ENCODE measurements at places on chromosomes 12 and 14.
A peak's percentile ranks its signal among the peaks of the same experiment; 100 is the strongest.

GRCh38 chr14:104118006-104118844, 20.2 kb upstream of the KIF26A start:
- H3K27me3 ChIP-seq = no peaks in the 10 kb centered on the region
- H3K4me1 ChIP-seq = no peaks in the 10 kb centered on the region
- no peaks in the 10 kb centered on the region for H3K36me3 ChIP-seq
- H3K4me3 ChIP-seq = no peak overlapping the region
- no peak for DNase-seq
- no peak overlapping the region for H3K27ac ChIP-seq

DNA sequence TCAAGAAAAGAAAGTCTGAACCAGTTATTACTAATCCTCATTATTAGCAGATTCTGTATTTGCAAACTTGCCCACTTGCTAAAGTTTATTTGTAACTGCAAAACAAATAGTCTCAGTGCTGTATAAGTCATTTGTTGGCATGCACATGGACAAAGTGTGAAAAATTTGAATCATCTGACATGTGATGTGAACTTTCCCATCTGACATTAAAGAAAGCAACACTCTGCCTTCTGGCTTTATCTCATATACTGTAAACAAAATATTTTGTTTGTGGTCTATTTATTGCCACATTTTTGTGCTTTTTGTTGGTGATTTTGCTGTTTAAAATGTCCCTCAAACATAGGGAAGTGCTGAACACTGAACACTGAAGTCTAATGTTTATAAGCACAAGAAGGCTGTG, 513.8 kb downstream of the RPL10L start:
- no peak overlapping the region for H3K27ac ChIP-seq
- H3K36me3 ChIP-seq = no peaks in the 10 kb centered on the region
- H3K4me3 ChIP-seq = no peak overlapping the region
- no peaks in the 10 kb centered on the region for H3K27me3 ChIP-seq

- no peak overlapping the region for H3K27ac ChIP-seq
- no peak overlapping the region for H3K4me3 ChIP-seq
- no peaks in the 10 kb centered on the region for H3K36me3 ChIP-seq
- no peak for DNase-seq
- H3K27me3 ChIP-seq = no peaks in the 10 kb centered on the region
- peaks cover 13% of the 10 kb centered on the region for H3K4me1 ChIP-seq
These were observed 58.2 kb upstream of the FLRT2 start for GRCh38 chr14:85471744-85472143.

DNA sequence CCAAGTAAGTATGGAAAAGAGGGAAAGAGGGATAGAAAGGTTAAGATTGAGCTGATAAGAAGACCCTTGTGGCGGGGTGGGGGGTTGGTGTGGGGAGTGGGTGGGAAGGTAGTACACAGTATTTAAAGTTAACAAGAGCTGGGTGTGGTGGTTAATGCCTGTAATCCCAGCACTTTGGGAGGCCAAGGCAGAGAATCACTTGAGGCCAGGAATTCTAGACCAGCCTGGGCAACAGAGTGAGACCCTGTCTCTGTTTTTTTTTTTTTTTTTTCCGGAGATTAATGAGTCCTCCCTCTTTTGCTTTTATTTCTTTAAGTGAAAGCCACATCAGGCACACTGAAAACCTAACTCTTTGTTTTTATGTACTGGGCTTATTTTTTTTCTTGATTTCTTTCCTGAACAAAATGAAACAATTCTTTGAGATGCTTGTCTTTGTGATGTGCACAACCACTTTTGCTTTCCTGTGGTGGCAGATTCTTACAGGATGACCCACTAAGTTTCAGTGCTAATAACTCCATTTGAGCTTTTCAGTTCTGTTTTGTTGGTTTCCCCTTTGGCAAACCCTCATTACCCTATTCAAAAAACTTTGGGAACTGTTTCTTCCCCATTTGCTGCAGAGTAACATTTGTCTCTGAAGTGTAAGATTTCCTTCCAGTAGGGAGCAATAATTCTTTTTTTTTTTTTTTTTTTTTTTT, 54.8 kb downstream of the WNK1 start:
- peaks cover 70% of the 10 kb centered on the region for H3K4me1 ChIP-seq
- peak overlapping the region; percentile 62 for H3K27ac ChIP-seq
- peak overlapping the region; percentile 27 for H3K4me3 ChIP-seq
- DNase-seq = no peak

- H3K27me3 ChIP-seq = no peaks in the 10 kb centered on the region
- no peak overlapping the region for H3K27ac ChIP-seq
- no peak for DNase-seq
- H3K4me1 ChIP-seq = no peaks in the 10 kb centered on the region
These were observed 1037.8 kb downstream of the TMEM121 start for GRCh38 chr14:106564058-106564643.

- no peaks in the 10 kb centered on the region for H3K36me3 ChIP-seq
- no peak for DNase-seq
- no peaks in the 10 kb centered on the region for H3K27me3 ChIP-seq
- H3K4me1 ChIP-seq = no peaks in the 10 kb centered on the region
- no peak overlapping the region for H3K27ac ChIP-seq
- no peak overlapping the region for H3K4me3 ChIP-seq
These were observed 98.8 kb downstream of the DICER1 start for GRCh38 chr14:95058491-95058890.

GRCh38 chr14:34203251-34203722, 252.4 kb upstream of the EGLN3 start:
- no peaks in the 10 kb centered on the region for H3K27me3 ChIP-seq
- H3K4me3 ChIP-seq = no peak overlapping the region
- H3K27ac ChIP-seq = no peak overlapping the region
- H3K36me3 ChIP-seq = no peaks in the 10 kb centered on the region

GRCh38 chr12:71214511-71215285, 56.9 kb upstream of the TSPAN8 start:
- no peaks in the 10 kb centered on the region for H3K27me3 ChIP-seq
- no peak for DNase-seq
- H3K4me3 ChIP-seq = no peak overlapping the region
- peaks cover 15% of the 10 kb centered on the region for H3K4me1 ChIP-seq

GRCh38 chr12:120997448-120997847, 18.8 kb downstream of the C12orf43 start:
- H3K4me3 ChIP-seq = no peak overlapping the region
- no peak for DNase-seq
- no peak overlapping the region for H3K27ac ChIP-seq
- H3K27me3 ChIP-seq = no peaks in the 10 kb centered on the region

GRCh38 chr12:22923768-22924167, 298.8 kb downstream of the ETNK1 start:
- no peak overlapping the region for H3K27ac ChIP-seq
- H3K27me3 ChIP-seq = no peaks in the 10 kb centered on the region
- H3K4me3 ChIP-seq = no peak overlapping the region
- H3K36me3 ChIP-seq = no peaks in the 10 kb centered on the region

DNA sequence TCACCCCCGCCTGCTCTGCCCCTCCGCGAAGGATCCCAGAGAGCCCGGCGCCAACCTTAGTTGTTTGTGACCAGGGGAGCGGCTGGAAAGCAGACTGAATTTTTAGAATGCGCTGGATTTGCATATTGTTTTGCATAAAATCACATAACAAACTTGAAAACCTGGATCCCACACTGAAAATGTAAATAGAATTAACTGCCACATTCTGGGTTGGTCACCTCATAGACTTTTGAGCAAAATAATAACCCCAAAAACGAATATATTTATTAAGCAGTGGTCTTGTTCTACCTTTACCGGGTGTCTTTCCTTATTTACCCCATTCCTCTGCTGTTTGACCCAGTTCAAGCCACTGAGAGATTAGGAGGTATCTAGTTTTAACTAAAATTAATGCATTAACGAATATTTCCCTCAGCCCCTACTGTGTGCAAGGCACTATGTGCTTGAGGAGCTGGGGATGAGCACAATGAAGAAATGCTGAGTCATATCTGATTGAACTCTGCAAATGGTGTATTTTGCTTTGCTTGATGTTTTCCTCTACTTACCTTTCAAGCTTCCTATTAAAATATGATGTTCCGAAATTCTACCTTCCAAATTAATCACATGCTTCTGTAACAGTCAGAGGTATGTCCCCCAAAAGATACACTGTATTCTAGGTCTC, 438 bp upstream of the EGLN3 start:
- peaks cover 7% of the 10 kb centered on the region for H3K4me1 ChIP-seq
- peak overlapping the region; percentile 90 for H3K4me3 ChIP-seq
- H3K27ac ChIP-seq = peak overlapping the region; percentile 1

DNA sequence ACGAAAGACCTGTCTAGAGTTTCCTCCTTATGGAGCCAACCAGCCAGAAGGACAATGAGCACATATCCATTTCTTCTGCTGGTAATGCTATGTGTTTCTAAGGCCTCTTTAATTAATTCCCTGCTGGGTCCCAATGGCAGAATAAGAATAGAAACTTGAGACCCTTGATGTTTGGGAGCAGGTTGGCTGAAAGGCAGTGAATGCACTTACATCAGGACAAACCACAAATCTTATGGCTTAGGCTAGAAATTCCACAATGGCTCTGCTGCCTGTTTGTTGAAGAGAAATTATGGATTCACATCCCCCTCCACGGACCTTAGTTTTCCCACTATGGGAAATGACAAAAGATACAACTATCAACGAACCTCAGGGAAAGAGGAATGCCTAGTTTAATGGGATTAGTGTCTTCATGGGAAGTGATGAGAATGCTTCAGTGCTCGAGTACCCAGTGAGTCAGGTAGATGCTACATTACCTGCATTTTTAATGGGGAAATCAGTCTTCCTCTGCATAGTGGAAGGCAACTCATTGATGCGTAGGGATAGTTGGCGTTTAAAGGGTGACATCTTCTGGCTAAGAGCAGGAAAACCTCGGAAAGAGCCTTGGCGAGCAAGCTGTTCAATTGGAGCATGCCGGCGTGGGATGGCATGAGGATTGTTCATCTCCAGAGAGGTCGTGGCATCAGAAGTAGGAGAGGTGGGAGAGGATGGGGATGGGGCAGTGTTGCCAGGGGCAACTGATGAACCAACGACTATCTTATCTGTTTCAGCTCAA, 46.5 kb downstream of the PAPLN start:
- H3K27ac ChIP-seq = no peak overlapping the region
- no peak overlapping the region for H3K4me3 ChIP-seq
- no peak for DNase-seq
- peaks cover 13% of the 10 kb centered on the region for H3K36me3 ChIP-seq

- no peaks in the 10 kb centered on the region for H3K36me3 ChIP-seq
- H3K27ac ChIP-seq = no peak overlapping the region
- peaks cover 11% of the 10 kb centered on the region for H3K4me1 ChIP-seq
- no peaks in the 10 kb centered on the region for H3K27me3 ChIP-seq
- H3K4me3 ChIP-seq = no peak overlapping the region
These were observed 30.8 kb downstream of the MIA2 start for GRCh38 chr14:39264558-39264957.

- no peak overlapping the region for H3K27ac ChIP-seq
- H3K27me3 ChIP-seq = no peaks in the 10 kb centered on the region
- no peak for DNase-seq
- no peaks in the 10 kb centered on the region for H3K36me3 ChIP-seq
- no peak overlapping the region for H3K4me3 ChIP-seq
- H3K4me1 ChIP-seq = no peaks in the 10 kb centered on the region
These were observed 105.0 kb downstream of the DNAH10 start for GRCh38 chr12:123867141-123867540.

GRCh38 chr14:25250516-25250915, 200.6 kb upstream of the STXBP6 start:
- H3K4me3 ChIP-seq = no peak overlapping the region
- no peaks in the 10 kb centered on the region for H3K36me3 ChIP-seq
- H3K4me1 ChIP-seq = no peaks in the 10 kb centered on the region

- no peaks in the 10 kb centered on the region for H3K36me3 ChIP-seq
- H3K4me1 ChIP-seq = peaks cover 7% of the 10 kb centered on the region
- no peak overlapping the region for H3K4me3 ChIP-seq
- no peak for DNase-seq
These were observed 278.5 kb upstream of the PLEKHG7 start for GRCh38 chr12:92424338-92424737.

DNA sequence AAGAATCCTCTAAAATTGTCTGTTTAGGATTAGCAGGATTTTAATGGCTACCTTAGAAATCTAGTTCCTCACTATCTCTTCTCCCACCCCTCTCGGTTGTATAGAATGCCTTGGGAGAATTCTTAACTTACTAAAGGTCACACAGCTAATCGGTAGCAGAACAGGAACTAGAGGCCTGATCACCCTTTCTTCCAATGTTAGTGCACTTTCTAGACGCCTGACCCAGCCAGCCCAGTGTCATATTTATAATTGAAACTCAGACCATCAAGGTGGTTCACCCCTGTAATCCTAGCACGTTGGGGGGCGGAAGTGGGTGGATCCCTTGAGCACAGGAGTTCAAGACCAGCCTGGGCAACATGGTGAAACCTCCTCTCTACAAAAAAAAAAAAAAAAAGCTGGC, 1.7 kb downstream of the TIGAR start:
- peaks cover 9% of the 10 kb centered on the region for H3K4me1 ChIP-seq
- H3K36me3 ChIP-seq = no peaks in the 10 kb centered on the region
- no peak overlapping the region for H3K27ac ChIP-seq
- DNase-seq = no peak

DNA sequence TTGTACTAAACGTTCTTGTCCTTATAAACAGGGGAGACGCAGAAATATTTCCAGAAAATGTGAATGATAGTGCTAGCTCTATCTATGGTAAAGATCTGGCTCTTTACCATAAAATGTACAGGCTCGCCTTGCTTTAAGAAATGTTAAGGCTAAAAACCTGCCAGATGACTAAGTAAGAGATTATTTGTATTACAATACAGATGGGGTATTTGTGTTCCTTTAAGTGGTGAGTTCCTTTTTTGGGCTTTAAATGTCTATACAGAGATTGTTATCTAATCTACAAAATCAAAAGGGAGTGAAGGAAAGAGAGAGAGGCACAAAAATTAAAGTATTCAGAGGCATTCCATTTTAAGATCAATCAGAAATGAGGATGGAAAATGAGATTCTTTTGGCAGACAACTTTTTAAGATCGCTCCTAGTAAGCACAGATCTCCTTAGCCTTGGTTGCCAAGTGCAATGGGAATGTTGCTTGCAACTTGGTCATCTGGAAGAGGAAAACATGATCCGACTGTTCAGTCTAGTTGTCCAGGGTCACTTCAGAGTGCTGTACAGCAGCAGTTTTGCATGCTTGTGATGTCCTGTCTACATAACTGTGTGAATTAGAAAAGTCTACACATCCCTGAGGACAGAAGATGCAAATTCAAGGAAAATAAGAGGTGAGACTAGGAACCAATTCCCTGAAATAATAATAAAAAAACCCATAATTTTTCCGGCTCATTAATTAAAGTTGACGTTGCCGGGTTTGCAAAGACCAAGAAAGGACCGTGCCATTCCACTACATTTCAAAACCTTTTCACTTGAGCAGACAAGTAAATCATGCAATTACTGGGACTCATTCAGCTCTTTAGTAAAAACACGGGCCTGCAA, 380.8 kb downstream of the EGLN3 start:
- H3K27me3 ChIP-seq = no peaks in the 10 kb centered on the region
- no peak for DNase-seq
- H3K36me3 ChIP-seq = no peaks in the 10 kb centered on the region
- no peak overlapping the region for H3K27ac ChIP-seq
- H3K4me1 ChIP-seq = no peaks in the 10 kb centered on the region

- no peak overlapping the region for H3K4me3 ChIP-seq
- H3K36me3 ChIP-seq = no peaks in the 10 kb centered on the region
- H3K27me3 ChIP-seq = no peaks in the 10 kb centered on the region
These were observed 603 bp upstream of the ENDOU start for GRCh38 chr12:47725893-47726292.

GRCh38 chr14:54881235-54881760, 21.3 kb downstream of the GCH1 start:
- peak overlapping the region; percentile 41 for H3K27ac ChIP-seq
- peak overlapping the region; percentile 74 for H3K4me3 ChIP-seq
- H3K36me3 ChIP-seq = no peaks in the 10 kb centered on the region
- no peak for DNase-seq
- peaks cover 12% of the 10 kb centered on the region for H3K4me1 ChIP-seq

GRCh38 chr14:32940066-32940651, 1.5 kb downstream of the NPAS3 start:
- H3K36me3 ChIP-seq = no peaks in the 10 kb centered on the region
- H3K27ac ChIP-seq = peak overlapping the region; percentile 76
- peak overlapping the region; percentile 91 for H3K4me3 ChIP-seq
- no peak for DNase-seq
- no peaks in the 10 kb centered on the region for H3K27me3 ChIP-seq
- H3K4me1 ChIP-seq = peaks cover 4% of the 10 kb centered on the region
